ENCODE measurements at places on chromosomes 1 and 21. TPM values are rescaled to one million over a fixed set of nuclear protein-coding genes. Genes with fewer than 3 reads are reported as not detected.

HAPLN2 gene
- 10.2 TPM for total RNA-seq

- DNase-seq: peak; percentile 11
Observed at GRCh38 chr1:181159451-181160140, 71.1 kb downstream of the IER5 start.

- peak; percentile 62 for DNase-seq
Observed at GRCh38 chr1:211632117-211632807, 43.2 kb downstream of the NEK2 start.

GRCh38 chr1:198124673-198125072 lies 32.1 kb upstream of the NEK7 start:
- DNase-seq: no peak

- DNase-seq: peak; percentile 54
Observed at GRCh38 chr1:186082235-186082937, 292.7 kb downstream of the TPR start.

DNA sequence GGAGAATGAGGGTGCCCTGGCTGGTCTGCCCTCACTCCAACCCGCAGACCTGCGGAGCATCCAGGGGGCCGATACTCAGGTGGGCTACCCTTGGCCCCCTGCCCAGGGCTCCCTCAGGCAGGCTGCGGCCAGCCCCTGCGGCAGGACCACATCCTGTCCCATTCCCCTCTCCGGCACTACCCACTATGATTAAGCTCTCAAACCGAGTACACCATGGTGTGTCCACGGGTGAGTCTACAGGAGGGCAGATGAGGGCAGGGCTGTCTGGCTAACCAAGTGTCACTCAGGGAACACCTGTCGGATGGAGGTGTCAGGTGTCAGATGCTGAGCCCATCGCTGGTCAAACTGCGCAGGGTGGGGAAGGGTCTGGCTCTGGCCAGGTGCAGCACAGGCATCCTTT lies 47.2 kb downstream of the SLC66A1 start:
- no peak for DNase-seq

HLX gene
- total RNA-seq: 2.3 TPM

- no peak for DNase-seq
Observed at GRCh38 chr21:31548688-31549087, 110.8 kb upstream of the SOD1 start.

RAB3B gene
- total RNA-seq: 23.6 TPM

- no peak for DNase-seq
Observed at GRCh38 chr1:84398175-84399155, at the start of gene DNASE2B. Gene DNASE2B, plus strand, starts transcription at chr1:84398484. Its CDS starts 81 bp downstream, at chr1:84398565.

DNA sequence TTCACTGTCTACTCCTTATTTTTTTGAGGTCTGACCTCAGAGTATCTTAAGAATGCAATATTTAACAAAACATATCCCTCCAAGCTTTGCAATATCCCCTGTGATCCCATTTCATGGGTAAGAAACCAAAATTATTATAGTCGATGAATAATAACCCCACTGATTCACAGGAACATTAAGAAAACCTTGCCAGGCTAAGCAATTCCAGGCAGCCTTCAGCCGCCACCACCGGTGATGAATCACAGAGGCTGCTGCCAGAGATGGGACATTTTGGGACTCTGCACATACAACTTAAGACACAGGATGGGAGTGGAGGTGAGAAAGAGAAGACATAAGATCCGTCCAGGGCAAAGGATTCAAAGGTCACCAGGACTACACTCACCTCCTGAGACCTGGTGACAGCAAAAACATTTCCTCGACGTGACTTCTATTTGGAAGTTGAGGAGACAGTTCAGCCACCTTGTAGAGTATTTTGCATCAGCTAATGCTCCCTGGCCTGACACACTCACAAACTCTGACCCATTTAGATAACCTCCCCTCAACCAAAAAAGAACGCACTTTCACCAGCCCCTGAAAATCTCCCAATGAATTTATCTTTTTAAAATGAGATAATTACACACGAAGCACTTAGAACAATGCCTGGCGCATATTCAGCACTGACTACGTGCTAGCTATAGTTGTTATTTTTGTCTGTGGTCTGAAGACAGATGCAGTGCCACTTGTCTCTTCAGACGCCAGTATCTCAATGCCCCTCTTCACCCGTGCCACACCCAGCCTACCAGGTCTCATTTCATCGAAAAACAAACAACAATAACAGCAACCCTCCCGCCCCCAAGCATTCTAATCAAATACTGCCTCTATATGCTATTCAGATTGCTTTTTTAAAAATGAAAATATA lies 17.8 kb upstream of the OVAAL start:
- no peak for DNase-seq

LCE6A gene
- not detected for total RNA-seq

DNA sequence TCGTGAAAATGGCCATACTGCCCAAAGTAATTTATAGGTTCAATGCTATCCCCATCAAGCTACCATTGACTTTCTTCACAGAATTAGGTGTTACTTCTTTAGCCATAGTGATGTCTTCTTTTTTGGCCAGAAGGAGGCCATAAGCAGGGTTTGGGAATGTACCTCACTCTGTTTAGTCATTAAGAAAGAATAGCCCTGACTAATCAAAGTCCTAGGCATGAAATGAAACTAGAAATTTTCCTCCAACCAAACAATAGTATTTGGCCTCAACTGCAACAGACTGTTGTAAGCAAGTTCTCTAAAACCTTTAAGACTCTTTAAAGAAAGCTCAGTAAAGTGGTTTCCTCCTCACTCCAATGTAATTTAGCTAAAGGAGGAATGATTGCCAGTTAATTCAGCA lies 163.9 kb downstream of the AKT3 start:
- DNase-seq: no peak

GRCh38 chr1:61254634-61255357 lies 172.4 kb downstream of the NFIA start:
- peak; percentile 16 for DNase-seq

CYP2J2 gene
- total RNA-seq: 1.2 TPM
